NCI-H446 treated with DMSO at 0.1 percent for 48 hours (cell line): ENCODE measurements at places on chromosomes 12 and 14.

GRCh38 chr12:94561943-94562411 lies 88.4 kb downstream of the TMCC3 start:
- DNase-seq, result peak; percentile 3

- DNase-seq, result no peak
Measured at GRCh38 chr12:29164477-29165393, 15.7 kb downstream of the FAR2 start.

DNA sequence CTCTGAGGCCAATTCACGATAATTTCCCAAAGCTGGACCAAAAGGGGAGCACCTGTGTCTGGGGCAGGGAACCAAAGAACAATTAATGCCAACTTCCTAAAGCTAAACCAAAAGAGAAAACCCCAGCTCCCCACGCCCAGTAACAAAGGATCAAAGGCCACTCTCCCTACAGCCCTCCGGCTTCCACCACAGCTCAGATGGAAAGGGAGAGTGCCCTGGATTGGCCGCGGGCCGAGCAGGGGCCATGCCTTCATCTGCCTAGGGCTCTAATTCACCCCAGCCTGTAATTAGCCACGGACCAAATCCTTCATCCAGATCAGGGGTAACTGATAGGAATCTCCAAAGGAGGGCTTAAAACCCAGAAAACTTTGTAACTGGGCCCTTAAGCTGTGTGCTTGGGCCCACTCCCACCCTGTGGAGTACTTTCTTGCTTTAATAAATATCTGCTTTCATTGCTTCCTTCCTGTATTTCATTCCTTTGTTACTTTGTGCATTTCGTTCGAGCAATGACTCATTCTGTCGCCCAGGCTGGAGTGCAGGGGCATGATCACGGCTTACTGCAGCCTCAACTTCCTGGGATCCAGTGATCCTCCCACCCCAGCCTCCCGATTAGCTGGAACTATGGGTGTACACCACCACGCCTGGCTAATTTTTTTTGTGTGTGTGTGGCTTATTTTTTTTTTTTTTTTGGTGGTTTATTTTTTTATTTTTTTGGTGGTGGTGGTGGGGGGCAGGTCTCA lies 65.5 kb upstream of the PPP4R3A start:
- no peak for DNase-seq

DNA sequence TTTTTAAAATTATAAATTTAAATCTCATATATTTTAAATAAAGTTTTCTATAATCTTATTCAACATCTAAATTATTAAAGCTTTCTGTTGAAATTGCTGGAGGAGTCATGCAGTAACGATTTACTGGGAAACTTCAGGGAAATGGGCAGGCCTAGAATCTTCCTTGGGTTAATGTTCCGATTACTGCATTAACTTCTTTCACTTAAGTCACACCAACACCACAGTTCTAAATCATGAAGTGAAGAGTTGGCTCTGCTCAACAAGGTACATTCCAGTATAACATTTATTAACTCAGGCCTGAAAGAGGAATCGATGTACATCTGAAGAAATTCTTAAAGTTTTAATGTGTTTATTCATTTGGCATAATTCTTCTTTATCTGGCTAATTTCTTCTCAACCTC lies 244.3 kb downstream of the CCER1 start:
- DNase-seq, result no peak

DNA sequence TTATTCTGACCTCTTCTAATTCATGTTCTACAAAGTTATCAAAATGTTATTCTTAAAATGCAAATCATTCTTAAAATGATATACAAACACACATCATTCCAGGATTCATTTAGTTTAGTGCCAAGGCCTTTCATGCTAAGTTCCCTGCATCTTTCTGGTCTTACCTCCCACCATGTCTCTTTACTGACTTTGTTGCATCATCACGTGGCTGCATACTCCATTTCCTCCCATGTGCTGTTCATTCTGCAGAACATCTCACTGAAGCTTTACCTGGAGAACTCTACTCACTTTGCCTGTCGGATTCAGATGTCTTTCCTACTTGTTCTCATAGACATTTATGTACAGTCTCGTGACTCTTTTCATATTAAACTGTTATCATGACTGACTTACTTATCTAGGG lies 278.1 kb downstream of the RAD51B start:
- no peak for DNase-seq

DNA sequence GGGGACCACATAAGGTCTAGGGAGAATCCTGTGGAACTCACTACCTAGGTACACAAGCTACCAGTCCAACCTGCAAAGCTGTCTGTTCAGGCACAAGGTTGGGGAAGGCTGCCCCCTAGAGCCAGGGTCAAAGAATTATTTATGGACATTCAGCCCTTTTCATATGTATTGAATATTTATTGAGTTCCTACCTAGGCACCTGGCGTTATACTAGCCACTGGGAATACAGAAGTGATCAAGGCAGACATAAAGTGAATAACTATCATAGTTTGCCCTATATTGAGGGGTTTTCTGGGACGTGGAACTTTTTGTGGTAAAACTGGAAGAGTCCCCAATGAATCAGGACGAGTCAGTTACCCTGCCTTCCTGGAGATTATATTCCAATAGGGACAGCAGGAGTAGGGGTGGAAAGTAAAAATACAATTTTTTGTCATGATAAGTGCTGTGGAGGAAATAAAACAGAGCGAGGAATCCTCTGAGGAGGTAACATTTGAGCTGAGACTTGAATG lies 5.8 kb upstream of the SLC48A1 start:
- no peak for DNase-seq

DNA sequence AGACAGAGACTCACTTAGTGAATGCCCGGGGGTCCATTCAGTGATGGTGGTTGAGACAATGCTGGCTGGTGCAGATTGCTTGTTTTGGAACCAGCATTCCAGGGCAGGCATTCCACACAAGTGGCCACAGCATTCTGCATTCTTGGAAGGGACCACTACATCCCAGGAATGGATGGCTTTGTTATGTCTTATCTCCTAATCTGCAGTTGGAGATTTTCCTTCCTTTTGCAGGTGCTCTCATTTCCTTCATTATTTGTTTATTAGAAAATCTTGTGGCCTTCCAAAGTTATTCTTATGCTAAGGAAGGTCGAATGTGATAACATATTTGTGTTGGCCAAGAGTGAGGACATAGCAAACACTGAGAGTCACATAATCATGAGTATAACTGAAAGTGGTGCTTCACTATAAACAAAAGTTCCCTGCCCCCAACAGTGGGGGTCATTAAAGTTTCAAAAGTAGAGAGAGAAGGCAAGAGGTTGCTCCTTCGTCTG lies 66.0 kb downstream of the BMP4 start:
- DNase-seq, result no peak

DNA sequence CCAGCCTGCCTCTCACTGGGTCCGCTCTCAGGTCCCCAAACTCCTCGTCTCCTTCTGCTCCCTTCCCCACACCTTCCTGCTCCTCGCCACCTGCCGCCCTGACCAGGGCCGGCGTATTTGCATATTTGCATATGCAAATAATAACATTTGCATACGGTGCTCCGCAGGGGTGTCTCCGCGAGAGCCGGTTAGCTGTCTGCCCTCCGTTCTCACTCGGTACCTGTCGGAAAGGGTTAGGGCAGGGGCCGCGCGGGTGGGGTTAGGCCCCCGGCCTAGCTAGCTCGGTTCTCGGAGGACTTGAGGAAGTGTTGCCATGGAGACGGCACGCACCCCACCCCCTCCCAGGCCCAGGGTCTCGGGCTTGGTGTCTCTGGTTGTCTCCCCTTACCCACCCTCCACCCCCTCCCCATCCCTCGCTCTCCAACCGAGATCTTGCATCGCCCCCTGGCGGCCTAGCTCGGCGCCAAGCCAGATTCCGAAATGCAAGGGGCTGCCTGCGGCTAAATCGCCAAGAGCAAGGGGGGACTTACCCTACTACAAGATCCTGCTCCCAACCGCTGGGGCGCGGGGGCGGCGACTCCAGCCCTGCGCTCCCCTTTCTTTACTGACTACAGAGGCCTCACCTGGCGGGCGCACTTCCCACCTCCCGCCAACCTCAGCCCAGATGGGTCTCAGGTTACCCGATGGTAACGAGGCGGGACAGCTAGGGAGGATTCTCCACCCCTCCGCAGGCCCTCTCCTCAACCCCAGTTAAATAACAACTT lies 8.1 kb downstream of the STAC3 start:
- peak; percentile 68 for DNase-seq

- DNase-seq, result no peak
Measured at GRCh38 chr14:82394916-82395315, 861.3 kb upstream of the SEL1L start.

DNA sequence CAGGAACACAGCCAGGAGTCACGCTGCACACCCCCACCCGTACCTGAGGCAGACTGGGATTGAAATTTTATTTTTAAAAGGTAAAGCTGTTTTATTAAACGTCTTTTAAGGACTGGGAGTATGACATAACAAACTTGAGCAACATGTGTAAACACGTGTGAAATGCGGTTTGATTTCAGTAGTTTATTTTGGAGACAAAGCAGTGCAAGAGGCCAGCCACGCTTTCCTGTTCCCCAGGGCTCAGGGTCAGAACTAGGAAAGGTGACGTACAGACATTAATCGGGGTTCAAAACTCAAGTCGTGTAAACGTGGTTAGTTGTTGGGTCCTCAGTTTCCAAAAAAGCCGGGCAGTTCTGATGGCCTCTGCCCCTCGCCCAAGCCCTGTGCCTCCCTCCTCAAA lies 16.7 kb downstream of the CHGA start:
- DNase-seq, result no peak

DNA sequence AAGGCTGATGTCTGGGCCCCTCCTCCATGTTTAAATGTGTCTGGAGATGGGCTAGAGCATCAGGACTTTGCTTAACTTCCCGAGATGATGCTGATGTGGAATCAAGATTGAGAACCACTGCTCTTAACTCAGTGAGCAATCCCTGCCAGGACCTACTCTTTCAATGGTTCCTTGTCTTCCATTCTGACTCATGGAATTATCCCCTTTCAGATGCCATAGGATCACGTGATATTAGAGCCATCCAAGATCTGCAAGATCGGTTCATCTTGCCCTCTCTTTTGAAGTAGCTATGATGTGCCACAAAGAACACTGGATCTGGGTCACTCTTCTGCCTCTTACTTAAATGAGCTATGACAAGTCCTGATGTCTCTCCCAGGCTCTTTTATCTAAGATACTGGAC lies 96.8 kb downstream of the EXOC5 start:
- no peak for DNase-seq

GRCh38 chr12:64918801-64919200 lies 94.4 kb downstream of the TBC1D30 start:
- no peak for DNase-seq

DNA sequence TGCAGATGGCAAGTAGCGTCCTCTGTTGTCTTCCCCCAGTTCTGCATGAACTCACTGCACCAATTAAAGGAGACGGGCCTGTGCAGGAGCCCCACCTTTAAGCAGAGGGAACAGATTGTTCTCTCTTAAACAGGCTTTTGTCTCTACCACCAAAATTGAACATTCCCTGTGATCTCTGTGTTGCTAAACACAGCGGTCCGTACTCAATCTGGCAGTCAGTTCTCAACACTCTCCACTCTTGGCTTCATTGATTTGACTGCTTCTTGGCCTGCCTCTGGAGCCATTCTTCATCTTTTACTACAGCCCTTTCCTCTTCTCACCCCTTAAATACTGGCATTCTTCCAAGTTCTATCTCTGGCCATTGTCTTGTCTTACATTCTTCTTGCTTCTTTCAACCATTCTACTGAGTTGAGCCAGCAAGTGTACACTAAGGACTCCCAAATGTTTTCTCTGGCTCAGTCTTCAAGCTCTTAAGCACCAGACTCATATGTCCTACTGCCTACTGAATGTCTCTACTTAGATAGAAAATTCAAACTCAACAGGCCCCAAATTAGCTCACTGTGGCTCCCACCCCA lies 8.0 kb upstream of the NT5DC3 start:
- DNase-seq, result peak; percentile 25

GRCh38 chr14:90402016-90402415 lies 5.2 kb downstream of the CALM1 start:
- no peak for DNase-seq

- no peak for DNase-seq
Measured at GRCh38 chr12:10030446-10030845, at the start of gene CLEC9A. Gene CLEC9A (plus strand): TSS chr12:10030682. CDS start chr12:10052688, 22,006 bp downstream.

GRCh38 chr14:68734231-68734732 lies 58.6 kb downstream of the ZFP36L1 start:
- DNase-seq, result no peak

- DNase-seq, result no peak
Measured at GRCh38 chr12:132161036-132161781, 17.0 kb downstream of the NOC4L start.

- DNase-seq, result peak; percentile 28
Measured at GRCh38 chr14:22977684-22978486, 4.5 kb downstream of the AJUBA start.

DNA sequence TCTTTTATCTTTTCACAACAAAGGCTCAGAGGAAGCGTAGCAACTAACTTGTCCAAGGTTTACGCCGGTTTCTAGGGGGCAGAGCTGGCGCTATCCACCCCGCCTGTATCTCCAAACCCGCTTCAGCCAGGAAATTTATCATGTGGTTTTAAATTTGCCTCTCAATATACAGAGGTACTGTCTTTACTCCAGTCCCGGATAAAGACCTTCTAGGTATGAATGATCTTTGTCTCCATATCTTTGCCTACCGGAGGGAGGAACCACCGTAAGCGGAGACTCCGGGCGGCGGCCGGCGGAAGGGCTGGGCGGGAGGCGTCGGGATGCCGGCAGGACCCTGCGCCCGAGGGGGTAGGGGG lies 693 bp upstream of the RIMKLB start:
- DNase-seq, result no peak

GRCh38 chr12:125954362-125954761 lies 889.1 kb downstream of the AACS start:
- DNase-seq, result no peak

- DNase-seq, result no peak
Measured at GRCh38 chr12:87217491-87217890, 811.7 kb downstream of the C12orf50 start.

DNA sequence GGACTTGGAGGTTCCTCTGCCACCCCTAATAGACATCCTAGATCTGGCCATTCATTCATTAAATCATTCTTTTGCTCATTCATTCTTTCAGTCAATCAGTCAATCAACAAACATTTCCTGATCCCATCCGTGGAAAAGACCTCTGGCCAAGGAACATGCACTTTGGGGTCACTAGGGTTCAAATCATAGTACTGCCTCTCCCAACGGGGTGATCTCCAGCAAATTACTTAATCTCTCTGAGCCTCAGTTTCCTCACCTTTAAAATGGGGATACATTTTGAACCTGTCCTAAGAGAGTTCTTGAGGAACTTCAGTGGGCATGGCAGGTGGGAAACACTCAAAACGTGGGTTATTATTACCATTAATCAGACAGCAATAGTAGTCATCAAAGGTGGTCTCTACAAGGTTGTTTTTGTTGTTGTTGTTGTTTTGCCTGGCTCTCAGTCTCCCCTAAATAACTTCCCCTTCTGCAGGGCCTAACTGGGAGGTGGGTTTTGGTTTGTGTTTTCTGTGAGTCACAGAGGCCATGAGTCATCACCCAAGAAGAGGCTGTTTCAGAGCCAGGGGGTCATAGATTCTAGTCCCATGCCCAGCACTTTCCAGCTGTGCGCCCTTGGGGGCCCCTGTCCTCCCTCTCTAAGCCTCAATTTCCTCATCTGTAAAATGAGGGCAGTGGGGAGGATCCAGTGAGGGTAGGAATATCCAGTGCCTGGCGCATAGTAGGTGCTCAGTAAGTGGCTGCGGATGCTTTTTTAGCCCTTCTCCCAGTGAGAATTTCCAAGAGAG lies 16.9 kb upstream of the FAM222A start:
- no peak for DNase-seq

- DNase-seq, result no peak
Measured at GRCh38 chr12:94726236-94726835, 76.0 kb upstream of the TMCC3 start.
